ENCODE measurements at places on chromosomes 1 and 21.

DNA sequence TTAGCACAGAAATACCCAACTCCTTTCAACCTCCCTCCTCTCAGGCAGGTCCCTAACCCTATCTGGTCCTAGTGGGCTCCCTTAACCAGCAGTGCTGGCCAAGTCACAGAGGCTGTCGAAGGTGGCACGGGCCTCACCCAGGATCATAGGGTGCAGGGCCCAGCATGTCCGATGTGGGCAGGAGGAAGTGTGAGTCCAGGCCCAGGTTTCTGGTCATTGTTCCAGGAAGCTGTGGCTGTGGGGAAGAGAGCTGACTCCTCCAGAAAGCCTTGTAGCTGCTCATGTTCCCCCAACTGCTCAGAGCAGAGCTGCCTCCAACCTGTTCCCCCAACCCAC lies 2.4 kb downstream of the CCDC17 start:
- DNase-seq, result no peak

GRCh38 chr1:221035662-221036153 lies 156.5 kb downstream of the HLX start:
- no peak for DNase-seq

- no peak for DNase-seq
Measured at GRCh38 chr1:159908031-159908940, 8.3 kb upstream of the CFAP45 start.

GRCh38 chr1:169090900-169091311 lies 15.6 kb upstream of the ATP1B1 start:
- no peak for DNase-seq

GRCh38 chr21:38343691-38344090 lies 86.9 kb downstream of the KCNJ15 start:
- DNase-seq, result no peak

DNA sequence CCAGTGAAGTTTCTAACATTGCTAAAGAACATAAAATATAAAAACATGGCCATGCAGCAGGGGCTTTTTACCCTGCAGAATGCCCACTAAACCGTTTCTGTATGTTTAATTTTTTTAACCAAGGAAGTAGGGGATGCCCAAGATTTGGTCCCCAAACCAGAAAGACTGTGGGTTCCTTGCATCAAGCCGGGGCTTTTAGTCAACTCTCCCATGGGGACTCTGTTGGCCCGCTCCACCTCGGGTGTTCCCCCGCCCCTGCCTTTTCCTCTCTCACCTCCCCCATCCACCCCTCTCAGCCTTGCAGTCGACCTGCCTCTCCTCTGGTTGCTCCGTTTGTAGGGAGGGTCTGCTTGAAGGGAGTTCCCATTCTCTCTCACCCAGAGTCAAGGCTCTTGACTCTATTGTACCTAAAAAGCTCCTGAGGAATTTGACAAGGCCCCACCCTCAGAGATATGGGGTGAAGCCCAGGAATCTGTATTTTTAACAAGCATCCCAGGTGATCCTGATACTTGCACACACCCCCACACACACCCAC lies 117.5 kb downstream of the TOMM20 start:
- DNase-seq, result no peak

GRCh38 chr1:184739070-184739469 lies 15.6 kb downstream of the EDEM3 start:
- no peak for DNase-seq

- no peak for DNase-seq
Measured at GRCh38 chr1:155466996-155467395, 95.6 kb downstream of the ASH1L start.

DNA sequence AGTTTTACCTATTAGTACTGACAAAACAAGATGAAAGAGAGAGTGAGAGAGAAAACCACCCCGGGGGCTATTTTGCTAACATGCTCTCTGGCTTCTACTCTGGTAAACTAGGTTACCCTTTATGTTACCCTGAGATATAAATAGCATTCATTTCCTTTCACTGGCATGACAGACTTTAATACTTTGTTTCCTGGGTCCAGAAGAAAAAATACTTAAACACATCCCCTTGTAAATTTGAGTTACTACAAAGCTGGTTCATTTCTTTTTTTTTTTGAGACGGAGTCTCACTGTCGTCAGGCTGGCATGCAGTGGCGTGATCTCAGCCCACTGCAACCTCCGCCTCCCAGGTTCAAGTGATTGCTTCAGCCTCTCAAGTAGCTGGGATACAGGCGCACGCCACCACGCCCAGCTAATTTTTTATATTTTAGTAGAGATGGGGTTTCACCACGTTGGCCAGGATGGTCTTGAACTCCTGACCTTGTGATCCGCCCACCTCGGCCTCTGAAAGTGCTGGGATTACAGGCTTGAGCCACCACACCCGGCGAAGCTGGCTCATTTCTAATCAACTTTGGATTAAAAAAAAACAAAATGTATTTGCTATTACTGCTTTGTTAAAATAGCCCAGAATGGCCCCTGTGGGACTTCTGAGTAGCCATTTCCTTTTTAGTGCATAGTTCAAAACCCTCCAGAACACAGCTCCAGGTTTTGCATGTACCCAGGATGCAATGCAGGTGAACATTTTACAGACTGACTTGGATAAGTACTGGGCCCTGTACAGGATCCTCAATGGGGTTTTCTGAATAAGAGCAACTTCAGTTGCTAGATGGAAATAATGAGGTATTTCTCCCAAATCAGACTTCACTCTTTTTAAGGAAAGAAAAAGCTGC lies 20.6 kb downstream of the INPP5B start:
- no peak for DNase-seq

DNA sequence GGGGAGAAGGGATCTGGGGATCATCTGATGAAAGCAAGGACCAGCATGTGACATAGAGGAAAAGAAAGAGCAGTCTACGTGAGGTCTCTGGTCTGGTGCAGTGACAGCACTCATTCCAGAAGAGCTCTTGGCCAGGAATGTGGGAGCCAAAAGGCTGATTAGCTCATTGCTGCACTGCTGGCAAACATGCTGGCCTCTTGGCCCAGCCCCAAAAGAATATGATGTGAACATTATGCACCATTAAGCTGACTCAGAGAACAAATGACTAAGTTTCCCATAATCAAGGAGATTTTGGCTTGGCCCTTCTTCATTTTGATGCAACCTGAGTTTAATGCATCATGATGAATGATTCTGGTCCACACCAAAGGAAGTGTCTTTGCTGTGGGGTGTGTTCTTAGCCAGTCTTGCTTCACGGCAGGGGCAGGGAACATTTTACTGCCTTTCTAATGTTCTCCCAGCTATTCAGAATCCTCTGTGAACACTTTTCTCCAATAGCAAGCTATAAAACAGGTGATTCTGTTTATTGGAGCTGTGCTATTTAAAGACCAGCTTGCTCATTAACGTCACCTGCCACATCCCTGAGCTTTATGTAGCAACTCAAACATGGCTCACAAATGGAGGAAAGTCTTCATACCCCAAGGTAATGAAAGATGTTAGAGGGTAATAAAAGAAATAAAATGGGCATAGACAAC lies 55.1 kb downstream of the PCBP3 start:
- DNase-seq, result no peak

GRCh38 chr1:213552045-213552444 lies 435.7 kb upstream of the PROX1 start:
- no peak for DNase-seq

- no peak for DNase-seq
Measured at GRCh38 chr1:228073857-228074545, 8.5 kb upstream of the ARF1 start.

DNA sequence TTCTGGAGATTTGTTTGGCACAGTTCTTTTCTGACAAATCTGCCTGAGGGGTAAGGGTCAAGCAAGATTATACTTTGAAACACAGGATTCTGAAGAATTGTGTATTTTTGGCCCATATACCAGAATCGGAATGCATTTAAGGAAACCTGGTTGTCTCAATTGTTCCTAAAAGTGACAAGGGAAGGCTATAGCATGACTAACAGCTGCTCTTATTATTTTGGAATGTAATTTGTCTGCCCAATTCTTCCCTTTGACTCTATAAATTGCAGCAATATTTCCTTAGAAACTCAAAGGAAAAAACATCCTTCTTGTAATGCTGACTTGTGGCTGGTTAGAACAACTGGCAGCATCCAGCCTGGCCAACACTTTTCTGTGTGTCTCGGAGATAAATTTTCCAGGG lies 15.8 kb upstream of the VCAM1 start:
- no peak for DNase-seq

DNA sequence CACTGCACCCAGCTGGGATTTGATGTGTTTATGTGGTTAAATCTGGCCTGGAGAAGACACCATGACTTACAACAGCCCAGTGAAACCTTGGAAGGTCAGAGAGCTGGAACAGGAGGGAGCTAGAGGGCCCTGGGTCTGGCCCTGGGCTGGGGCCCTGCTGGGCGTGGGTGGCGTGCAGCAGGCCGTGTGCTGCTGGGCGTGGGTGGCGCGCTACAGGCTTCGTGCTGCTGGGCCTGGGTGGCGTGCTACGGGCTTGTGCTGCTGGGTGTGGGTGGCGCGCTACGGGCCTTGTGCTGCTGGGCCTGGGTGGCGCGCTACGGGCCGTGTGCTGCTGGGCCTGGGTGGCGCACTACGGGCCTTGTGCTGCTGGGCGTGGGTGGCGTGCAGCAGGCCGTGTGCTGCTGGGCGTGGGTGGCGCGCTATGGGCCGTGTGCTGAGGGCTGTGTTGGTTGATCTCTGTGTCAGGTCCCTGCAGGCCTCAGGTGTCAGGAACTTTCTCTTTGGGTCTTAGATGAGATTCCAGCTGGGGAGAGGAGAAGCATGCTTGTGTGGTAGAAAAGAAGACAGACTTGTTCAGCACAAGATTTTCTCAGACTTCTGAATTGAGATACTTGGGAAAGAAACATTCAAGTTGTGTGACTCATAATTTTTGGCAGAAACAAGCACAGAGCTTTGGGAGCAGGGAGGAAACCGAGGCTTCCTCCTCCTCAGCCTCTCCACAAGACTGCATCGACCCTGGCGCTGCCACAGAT lies 66.0 kb downstream of the COL18A1 start:
- DNase-seq, result no peak

GRCh38 chr1:175968486-175969172 lies 225.2 kb upstream of the TNR start:
- no peak for DNase-seq

DNA sequence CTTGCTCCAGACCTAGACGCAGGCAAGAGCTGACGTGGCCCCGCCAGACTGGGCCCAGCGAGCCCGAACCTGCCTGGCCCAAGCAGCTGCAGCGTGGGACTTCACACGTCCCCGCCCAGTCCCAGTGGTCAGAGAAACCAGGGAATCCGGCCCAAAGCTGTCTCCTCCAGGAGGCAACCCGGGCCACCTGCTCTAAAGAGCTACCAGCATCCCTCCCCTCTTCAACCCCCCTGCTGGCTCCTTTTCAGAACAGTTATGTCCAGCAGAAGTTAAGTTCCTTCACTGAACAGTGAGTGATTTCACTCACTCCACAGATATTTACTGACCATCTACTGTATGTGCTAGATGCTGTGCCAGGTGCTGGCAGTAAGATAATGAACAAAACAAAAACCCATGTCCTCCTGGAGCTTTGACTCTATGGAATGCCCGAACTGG lies 2.1 kb upstream of the EFNA1 start:
- DNase-seq, result no peak

DNA sequence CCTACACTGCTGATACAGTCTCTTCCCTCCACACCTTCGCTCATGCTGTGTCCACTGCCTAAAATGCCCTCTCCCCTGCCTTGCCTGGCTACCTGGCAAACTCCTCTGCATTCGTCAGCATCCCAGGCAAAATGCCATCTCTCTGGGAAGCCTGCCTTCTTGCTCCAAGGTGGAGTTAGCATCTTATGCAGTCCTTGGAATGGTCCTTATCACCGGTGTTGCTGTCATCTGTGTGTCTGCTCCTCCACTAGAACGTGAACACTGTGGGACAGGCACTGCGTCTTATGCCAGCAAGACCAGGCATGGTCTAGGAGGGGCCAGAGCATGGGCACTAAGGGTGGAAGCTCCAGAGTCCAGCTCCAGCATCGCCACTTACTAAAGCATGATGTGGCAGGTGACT lies 211.8 kb downstream of the MATN1 start:
- DNase-seq, result no peak

DNA sequence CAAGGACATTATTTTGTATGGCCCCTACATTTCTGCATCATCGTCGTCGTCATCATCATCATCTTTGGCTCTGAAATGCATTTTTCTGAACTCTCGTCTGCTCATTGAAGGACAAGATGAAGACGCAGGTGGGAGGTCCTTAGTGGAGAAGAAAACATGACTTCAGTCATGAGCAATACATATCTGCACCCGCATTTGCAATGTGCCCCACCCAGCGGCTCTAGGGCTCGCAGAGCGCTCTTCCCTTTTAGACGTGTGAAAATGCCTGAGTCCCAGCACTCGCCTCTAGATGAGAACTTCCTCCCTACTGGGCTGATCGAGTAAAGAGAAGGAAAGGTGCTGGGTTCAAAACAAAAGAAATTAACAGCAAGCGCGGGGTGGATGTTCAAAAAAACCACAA lies 10.1 kb downstream of the C1orf174 start:
- DNase-seq, result no peak

DNA sequence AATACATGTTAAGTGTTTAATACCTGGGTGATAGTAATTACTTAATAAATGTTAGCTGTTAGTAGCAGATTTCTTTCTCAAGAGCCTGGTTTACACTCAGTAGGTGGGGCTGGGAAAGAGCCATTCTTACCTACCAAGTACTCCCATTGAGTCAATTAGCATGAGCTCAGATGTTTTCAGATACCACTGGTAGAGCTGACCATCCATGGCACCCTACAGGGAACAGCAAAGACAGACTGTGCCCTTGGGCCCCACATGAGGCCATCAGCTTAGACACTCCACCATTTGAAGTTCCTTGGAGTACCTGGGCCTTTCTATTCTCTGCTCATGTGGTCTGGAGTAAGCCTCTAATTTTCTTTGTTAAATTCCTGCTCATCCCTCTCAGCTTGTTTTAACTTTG lies 179.3 kb downstream of the CACNA1E start:
- DNase-seq, result no peak

DNA sequence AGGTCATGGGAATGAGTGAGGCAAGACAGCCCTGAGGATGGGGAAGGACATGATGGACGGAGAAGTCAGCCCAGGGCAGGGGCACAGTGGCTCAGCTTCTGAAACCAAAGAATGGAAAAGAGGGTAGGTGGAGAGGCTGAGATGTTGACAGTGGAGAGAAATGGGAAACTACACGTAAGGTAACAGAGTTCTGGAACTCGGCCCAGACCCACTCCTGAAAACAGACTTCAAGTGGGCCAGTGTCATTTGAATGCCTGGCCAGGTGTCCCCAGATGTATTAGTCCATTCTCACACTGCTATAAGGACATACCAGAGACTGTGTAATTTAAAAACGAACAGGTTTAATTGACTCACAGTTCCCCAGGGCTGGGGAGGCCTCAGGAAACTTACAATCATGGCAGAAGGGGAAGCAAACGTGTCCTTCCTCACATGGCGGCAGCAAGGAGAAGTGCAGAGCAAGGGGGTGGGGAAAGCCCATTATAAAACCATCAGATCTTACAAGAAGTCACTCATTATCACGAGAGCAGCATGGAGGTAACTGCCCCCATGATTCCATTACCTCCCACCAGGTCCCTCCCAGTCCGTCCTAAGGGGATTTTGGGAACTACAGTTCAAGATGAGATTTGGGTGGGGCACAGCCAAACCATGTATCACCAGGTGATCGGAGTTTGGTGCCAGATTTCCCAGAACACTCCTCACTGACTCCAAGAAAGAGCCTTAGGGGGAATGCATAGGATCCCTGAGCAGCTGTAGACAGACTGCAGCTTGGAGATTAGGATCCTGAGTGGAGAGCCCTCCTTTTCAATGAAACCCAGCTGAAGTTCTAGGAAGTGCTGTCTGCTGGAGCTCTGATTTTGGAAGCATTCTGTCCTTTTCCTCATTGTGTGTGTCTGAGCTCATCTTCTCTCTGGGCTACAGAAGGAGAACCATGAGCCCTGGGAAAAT lies 40.3 kb downstream of the FHAD1 start:
- no peak for DNase-seq

- DNase-seq, result no peak
Measured at GRCh38 chr1:33273406-33273805, 17.1 kb downstream of the ZNF362 start.

GRCh38 chr1:181018901-181019681 lies 3.6 kb downstream of the STX6 start:
- DNase-seq, result no peak

All from caudate nucleus (tissue), 63 donors.